ENCODE measurements at places on chromosomes 3 and 15. TPM values are rescaled to one million over a fixed set of nuclear protein-coding genes. Genes with fewer than 3 reads are reported as not detected.

AADACL2 gene
- total RNA-seq, result not detected

RBP2 gene
- total RNA-seq, result not detected

ITIH4 gene
- 9.7 TPM for total RNA-seq

DALRD3 gene
- 44.1 TPM for total RNA-seq
